ENCODE measurements at places on chromosomes 16 and 17.

GRCh38 chr16:83393196-83393981, 414.4 kb upstream of the HSBP1 start:
- DNase-seq = peak; percentile 35

DNA sequence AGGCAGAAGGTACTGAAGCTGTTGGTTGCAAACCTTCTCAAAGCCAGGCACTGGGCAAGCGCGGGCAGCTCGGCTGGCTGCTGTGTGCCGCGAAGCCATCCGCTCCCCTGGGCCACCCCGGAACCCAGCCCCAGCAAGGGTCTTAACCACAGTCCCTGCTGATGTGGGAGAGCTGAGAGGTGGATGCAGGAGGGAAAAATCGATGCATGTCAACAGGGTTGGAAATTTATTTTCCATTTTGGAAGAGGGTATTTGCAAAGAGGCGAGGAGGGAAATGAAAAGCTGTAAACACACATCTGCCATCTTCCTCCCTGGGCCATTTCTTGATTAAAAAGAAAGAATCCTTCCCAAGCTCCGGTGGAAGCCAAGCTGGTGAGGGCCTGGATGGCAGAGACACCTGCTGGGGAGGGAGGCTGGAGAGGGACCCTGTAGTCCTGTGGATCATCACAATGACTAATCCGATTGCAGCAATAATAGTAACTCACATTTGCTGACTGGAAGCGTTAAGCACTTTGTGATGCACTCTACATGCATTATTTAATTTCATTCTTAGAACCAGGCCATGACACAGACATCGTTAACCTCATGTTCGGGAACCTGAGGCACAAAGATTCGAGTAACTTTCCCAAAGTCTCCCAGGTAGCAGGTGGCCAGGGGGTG, 13.9 kb upstream of the TBX2 start:
- no peak for DNase-seq

GRCh38 chr17:51374209-51374608, 113.9 kb downstream of the UTP18 start:
- DNase-seq = no peak

DNA sequence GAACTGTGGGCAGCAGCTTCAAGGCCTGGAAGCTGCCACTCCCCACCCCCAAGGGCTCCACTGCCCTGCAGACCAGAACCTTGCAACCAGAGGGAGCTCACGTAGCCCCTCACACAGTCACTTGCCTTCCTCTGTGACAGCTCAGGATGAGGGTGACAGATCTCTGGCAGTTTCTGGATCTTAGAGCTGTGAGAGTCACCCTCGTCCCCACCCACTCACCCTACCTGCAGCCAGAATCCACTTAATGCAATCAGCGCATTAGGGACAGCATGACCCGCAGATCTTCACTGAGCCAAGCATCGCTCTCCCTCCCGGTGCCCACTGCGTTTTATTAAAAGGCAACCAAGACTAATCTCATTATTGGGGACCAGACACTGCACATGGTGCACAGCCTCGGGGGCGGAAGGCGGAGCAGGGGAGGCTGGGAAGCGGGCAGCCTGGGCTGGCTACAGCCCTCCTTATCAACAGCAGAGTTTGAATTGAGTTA, 3.5 kb downstream of the CYB561 start:
- DNase-seq = no peak

DNA sequence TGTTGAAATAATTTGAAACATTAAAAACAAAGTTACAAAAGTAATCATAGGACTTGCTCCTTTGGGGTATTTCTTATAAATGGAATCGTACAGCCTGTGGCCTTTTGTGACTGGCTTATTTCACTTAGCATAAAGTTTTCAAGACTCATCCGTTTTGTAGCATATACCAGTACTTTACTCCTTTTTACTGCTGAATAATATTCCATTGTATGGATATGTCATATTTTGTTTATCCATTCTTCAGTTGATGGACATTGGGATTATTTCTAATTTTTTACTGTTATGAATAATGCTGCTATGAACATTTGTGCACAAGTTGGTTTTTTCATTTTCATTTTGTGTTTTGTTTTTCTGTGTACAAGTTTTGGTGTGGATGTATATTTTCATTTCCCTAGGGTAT, 30.0 kb upstream of the RHBDL3 start:
- no peak for DNase-seq

DNA sequence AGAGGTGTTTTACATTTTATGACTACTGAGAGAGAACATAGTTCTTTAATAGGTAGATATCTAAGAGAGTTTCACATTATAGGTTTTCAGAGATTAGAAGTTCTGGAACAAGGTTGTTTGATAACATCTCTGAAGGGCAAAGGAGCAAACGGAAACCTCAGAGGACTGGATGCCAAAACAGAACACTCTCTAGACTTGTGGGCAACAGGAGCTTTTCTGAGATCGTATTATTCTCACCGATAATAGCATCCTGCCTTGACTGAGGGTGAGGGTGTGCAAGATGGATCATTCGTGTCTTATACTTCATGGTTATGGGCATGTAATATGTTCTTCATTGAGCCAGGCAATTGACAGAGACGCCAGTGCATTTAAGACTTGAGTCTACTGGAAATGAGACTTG, 234.8 kb downstream of the IRX3 start:
- DNase-seq = no peak

DNA sequence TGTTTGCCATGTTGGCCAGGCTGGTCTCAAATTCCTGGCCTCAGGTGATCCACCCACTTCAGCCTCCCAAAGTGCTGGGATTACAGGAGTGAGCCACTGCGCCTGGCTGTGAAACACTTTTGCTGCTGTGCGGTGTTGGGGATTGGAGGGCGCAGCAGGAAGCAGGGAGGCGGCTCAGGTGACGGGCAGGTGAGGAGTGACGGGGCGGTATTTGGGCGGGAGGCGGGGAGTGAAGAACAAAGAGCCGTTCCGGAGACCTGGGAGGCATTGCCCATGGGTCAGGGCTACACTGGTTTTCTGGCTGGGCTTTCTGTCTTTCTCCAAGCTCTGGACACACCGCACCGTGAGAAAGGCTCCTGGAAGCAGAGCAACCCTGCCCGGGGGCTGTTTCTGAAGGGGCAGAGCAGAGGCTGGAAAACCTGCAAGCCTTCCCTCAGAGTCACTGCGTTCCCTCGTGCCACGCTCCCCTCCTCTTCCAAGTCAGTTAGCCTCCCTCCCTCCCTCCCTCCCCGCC, 22.1 kb downstream of the CRISPLD2 start:
- no peak for DNase-seq

Data from HCEC 1CT (cell line).